D341Med (cell line): ENCODE measurements at places on chromosomes 5 and 9.

- peak; percentile 50 for DNase-seq
Measured at GRCh38 chr5:18305288-18305924, 671.1 kb downstream of the TAF11L14 start.

GRCh38 chr5:172941067-172941516 lies 18.1 kb upstream of the RPL26L1 start:
- no peak for DNase-seq

DNA sequence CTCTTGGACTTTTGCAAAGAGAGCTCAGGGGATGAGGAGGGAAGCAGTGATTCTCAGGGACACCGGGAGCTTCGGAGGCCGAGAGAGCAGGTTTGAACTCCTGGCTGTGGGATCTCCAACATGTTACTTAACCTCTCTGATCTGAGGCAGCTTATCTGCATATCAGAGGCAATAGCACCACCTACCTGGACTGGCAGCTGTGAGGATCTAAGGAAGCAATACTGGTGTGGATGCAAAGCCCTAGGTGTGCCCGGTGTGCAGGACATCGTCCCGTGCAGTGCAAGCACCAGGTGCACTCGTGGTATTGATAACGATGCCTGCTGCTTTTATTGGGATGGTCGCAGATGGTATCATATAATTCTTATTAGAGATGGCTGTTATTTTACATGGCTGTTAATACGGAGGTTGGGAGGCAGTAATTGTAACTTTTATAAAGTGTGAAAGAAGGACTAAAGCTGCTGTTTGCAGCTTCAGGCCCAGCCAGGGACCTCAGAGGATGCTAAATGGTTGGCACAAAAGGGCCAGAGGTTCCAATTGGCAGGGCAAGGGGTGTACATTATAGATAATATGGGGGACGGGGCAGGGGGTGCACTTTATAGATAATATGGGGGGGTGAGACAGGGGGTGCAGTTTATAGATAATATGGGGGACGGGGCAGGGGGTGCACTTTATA lies 14.9 kb downstream of the COL5A1 start:
- DNase-seq: peak; percentile 48

- DNase-seq: no peak
Measured at GRCh38 chr9:1335174-1335573, 285.0 kb downstream of the DMRT2 start.

DNA sequence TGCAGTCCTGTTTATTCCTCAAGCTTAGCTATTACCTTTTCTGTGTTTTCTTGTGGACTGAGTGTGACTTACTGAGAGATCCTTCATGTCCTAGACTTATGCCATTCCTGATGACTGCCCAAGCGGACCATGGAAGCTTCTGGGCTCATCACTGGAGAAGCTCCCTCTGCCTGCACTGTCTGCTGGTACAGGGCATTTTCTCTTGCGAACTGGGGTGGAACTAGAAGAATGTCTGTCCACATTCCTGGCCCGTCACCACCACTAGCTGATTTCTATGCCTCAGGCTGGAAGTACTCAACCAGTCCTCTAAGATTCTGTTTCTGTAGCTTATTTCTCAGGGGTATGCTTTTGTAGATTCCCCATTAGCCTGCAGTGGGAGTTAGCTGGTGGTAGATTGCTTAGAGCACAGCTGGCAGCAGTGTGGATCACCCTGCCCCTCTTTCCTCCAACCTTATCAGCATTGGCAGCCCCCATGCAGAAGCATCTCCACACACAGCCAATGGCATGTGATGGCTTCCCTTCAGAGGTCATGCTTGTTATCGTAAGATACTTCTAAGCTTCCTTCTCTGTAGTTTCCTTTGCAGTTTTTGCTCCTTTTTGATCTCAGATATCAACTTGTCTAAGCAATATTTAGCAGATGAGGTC lies 12.4 kb downstream of the SLC36A1 start:
- no peak for DNase-seq

- DNase-seq: no peak
Measured at GRCh38 chr9:19998153-19998552, 209.3 kb upstream of the SLC24A2 start.

DNA sequence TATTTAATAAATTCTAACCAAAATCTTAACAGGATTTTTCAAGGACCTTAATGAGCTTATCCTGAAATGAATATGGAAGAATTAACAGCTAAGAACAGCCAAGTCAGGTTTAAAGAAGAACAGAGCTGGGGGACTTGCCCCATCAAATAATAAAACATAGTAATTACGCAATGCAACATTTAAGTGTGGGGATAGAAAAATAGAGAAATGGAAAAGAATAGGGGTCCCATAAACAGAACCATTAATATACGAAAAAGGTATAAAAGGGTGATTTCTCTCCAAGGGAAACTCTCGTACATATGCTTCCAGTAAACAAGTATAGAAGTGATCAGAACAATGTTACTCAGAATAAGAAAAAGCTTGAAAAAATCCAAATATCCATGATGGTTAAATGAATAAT lies 300.2 kb downstream of the GLIS3 start:
- DNase-seq: no peak

DNA sequence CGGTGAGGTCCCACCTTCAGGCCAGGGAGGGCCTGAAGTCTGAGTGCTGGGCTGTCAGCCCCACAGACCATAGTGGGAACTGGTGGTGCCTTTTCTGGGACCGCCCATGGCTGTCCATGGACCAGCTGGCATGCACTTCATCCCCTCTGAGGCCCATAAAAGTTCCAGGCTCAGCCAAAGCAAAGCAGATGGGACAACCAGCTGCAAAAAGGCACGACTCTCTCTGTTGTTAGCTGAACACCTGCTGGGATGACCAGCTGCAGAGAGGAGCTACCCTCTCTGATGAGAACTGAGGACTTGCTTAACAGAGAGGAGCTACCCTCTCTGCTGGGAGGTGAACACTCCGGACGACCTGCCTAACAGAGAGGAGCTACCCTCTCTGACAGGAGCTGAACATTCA lies 844.3 kb upstream of the DMAC1 start:
- no peak for DNase-seq

- DNase-seq: no peak
Measured at GRCh38 chr5:68746220-68746619, 347.6 kb upstream of the SLC30A5 start.

DNA sequence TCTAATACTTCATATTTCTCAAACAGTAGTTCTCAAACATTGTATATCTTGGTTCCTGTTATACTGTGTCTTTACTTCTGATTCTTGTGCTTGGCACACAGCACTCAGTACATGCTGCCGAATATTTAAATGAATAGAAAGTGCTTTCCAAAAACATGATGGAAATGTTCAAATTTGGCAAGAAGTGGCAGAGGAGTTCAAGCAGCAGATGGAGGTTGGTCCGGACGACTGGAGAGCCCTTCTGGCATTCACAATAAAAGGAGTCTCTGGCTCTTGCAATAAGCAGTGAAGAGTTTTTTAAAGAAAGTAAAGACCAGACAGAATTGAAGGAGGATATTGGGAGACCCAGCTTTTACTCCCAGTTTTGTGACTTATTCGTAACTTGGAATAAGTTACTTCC lies 36.3 kb downstream of the TSTD2 start:
- DNase-seq: no peak

GRCh38 chr9:76403352-76403751 lies 9.1 kb upstream of the RFK start:
- DNase-seq: peak; percentile 21

DNA sequence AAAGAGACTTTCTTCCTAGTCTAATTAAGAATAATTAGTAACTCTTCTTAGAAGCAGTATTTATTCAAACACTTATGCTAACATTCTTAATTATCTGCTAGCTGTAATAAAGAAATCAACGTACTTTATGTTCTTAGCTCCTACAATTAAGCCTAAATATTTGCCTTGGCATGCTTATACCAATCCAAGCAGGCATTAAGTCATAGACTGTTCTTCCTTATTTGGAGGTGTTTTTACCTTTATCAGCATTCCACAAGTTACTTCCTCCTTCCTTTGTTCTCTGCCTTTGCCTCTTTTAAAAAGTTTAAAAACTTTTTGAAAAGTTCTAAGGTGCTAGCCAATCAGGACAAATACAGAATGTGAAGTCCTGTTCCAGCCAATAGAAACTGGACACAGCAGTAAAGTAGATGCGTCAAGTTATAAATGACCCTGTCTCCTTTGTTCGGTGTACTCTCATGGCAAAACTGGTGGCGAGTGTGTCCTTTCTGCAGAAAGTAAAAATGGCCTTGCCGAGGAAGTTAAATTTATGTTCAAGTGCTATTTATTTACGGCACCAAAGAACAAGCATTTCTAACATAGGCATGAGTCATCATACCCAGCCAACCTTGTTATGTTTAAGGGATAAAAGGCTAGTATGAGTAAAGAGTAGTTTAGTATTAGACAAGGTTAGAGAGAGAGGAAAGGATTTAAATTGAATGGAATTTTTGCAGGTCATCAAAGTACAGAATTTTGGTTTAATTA lies 58.6 kb downstream of the GPBP1 start:
- DNase-seq: no peak

GRCh38 chr9:134748591-134748990 lies 107.0 kb downstream of the COL5A1 start:
- no peak for DNase-seq

GRCh38 chr5:171315386-171315891 lies 6.4 kb downstream of the TLX3 start:
- no peak for DNase-seq

DNA sequence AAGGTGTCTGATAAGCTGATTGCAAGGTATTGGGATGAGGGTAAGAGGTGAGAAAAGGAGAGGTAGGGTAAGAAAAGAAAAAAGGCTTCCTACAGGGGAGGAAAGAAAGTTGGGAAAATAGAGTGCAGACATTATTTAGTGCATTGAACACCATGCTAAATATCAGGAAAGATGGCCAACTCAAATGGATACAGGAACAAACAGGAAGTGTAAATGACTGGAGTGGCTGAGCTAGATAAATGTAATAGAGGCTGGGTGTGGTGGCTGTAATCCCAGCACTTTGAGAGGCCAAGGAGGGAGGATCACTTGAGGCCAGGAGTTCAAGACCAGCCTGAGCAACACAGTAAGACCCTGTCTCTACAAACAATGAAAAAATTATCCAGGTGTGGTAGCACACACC lies 32.2 kb downstream of the OTP start:
- no peak for DNase-seq

- DNase-seq: no peak
Measured at GRCh38 chr5:163473635-163474243, 13.3 kb downstream of the HMMR start.

GRCh38 chr9:105243015-105243686 lies 1.3 kb upstream of the SLC44A1 start:
- no peak for DNase-seq

DNA sequence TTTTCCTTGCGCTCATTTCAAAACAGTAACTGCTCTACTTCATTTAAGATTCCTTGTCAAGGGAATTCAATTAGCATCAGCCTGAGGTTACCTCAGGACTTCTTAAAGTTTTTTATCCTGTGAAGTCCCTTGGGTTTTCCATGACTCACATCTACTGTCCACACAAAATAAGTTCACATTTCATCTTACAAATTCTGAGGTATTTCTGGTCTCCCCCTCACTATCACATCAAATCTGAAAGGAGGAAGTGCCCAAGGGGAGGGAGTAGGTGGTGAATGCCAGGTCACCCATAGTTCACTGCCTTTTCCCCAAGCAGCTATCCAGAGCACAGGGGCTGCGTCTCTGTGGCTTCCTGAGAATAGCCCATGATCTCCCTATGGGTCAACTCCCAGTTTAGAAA lies 227.1 kb upstream of the NREP start:
- DNase-seq: no peak

DNA sequence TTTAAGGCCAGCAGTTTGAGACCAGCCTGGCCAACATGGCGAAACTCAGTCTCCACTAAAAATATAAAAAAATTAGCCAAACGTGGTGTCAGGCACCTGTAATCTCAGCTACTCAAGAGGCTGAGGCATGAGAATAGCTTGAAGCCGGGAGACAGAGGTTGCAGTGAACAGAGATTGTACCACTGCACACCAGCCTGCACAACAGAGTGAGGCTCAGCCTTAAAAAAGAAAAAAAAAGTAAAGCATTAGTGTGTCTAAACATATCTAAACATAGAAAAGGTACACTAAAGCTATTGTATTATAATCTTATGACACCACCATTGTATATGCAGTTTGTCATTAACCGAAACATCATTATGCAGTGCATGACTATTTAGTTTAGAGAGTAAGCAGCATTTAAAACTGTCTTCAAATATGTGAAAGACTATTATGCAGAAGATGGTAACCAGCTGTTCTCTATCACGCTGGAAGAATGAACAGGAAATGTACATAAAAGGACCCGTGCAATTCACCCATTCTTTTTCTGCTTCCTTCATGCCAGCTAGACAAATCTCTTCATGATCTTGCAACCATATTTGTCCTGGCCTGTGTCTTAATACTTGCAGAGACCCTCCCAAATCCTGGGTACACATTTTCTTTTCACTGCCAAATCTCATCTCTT lies 58.6 kb downstream of the ITGA1 start:
- DNase-seq: no peak

DNA sequence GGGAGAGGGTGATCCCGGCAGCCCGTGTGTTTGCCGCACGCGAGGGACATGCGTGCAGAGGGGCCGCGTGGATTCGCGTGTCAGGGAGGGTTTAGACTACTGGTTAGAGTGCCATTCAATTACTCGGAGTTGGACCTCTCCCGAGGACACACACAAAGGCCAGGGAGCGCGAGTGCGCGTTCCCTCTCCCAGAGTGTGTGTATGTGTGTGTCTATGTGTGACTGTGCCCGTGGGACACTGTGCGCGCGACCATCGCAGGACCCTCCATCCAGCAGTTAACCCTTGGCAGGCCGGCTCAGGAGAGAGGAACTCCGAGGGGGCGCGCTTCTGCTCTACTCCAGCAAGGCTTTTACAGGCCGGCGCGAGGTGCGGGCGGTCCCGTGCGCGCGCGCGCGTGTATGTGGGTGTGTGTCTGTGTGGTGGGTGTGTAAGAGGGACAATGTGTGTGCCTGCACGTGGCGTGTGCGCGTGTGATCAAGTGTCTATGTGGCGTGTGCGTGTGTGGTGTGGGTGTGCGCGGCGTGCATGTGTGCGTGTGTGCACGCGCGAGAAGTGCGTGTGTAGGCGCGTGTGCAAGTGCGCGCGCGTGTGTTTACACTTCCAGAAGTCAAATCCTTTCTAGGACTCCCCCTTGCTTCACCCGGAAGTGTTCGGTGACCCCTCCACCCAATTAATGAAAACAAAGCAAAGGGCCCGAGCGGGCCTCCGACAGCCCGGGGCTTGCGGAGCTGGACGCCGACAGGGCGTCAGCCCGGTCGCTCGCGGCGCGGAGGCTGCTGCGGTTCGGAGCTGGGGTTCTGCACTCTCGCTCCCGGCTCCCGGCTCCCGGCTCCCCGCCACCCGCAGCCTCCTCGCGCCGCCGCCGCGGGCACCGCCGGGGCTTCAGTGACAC lies 75.3 kb upstream of the TBCA start:
- no peak for DNase-seq

DNA sequence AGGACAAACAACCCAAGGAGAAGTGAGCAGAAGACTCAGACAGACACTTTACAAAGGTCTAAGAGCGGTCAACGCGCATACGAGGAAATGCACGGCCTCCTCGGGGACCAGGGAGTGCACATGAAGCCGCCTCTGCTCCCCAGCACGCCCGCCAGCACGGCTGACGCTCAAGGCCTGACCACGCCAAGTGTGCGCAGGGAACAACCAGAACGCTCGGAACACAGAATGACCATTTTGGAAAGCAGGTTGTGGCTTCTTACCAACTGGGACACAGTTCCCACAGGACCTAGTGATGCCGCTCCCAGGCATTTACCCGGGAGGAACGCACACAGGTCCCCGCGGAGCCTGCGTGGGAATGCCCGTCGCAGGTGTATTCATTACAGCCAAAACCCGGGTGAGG lies 191.5 kb upstream of the PPP1R26 start:
- no peak for DNase-seq
